ENCODE measurements at places on chromosomes 4 and X. TPM values are rescaled to one million over a fixed set of nuclear protein-coding genes. Genes with fewer than 3 reads are reported as not detected.

AFF2 gene
- total RNA-seq, result 14.6 TPM

GRCh38 chr4:137532869-137533236 is 559 bp upstream of the PCDH18 start:
- no peak overlapping the region for H3K4me3 ChIP-seq
- no peaks in the 10 kb centered on the region for H3K27me3 ChIP-seq
- no peak for DNase-seq
- H3K4me1 ChIP-seq, result peaks cover 13% of the 10 kb centered on the region
- peaks cover 25% of the 10 kb centered on the region for H3K36me3 ChIP-seq

- no peaks in the 10 kb centered on the region for H3K4me1 ChIP-seq
- peak; percentile 12 for DNase-seq
- peaks cover 18% of the 10 kb centered on the region for H3K27me3 ChIP-seq
- no peak overlapping the region for H3K4me3 ChIP-seq
Measured at GRCh38 chr4:7196736-7197135, 4.4 kb downstream of the SORCS2 start.

DNA sequence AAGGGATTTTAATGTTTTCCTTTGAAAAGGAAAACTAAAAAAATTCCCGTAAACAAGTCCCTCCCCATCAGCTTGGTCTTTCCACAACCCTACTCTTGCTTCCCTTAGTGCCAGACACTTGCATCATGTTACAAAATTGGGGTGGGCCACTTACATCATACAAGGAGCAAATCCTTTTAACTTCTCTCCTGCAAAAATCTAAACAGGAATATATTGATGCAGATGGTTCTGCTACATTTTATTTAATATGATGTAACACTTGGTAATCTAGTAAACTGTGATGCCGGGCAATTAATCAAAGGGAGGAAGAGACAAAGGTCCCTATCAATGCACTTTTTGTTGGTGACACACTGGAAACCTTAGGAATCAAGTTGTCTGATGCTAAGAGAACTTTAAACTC is 125.3 kb downstream of the UBE2K start:
- H3K4me1 ChIP-seq, result no peaks in the 10 kb centered on the region
- no peak overlapping the region for H3K4me3 ChIP-seq
- H3K27me3 ChIP-seq, result no peaks in the 10 kb centered on the region
- H3K36me3 ChIP-seq, result peaks cover 28% of the 10 kb centered on the region
- no peak overlapping the region for H3K27ac ChIP-seq
- no peak for DNase-seq

GRCh38 chr4:121462660-121463261 is 81.9 kb upstream of the QRFPR start:
- H3K4me1 ChIP-seq, result no peaks in the 10 kb centered on the region
- H3K27ac ChIP-seq, result no peak overlapping the region
- H3K36me3 ChIP-seq, result peaks cover 3% of the 10 kb centered on the region
- no peak overlapping the region for H3K4me3 ChIP-seq
- no peaks in the 10 kb centered on the region for H3K27me3 ChIP-seq

GRCh38 chrX:115713460-115713859 is 152.5 kb downstream of the PLS3 start:
- no peak overlapping the region for H3K4me3 ChIP-seq
- H3K27me3 ChIP-seq, result no peaks in the 10 kb centered on the region

FGFRL1 gene
- total RNA-seq, result 26.1 TPM

DNA sequence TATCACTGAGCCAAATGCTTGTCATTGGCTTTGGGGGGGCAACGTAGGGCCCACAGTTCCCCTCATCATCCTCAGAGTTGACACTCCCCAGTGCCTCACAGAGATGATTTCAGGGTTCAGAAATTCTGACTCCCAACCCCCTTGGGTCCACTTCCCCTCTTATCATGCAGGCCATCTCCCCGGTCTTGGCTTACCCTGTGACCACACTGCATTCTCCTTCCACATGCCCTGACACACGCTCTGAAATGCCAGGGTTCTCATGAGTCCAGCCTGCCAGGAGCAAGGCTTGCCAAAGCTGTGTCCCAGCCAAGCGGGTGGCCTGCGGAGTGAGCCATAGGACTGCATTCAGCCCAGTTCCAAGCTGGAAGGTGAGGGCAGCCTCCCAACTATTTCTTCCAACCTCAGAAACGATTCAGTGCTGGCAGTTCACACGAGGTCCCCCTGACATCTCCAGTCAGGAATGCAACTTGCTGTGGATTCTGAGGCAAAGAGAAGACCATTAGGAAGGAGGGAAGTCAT is 101.2 kb downstream of the SMIM20 start:
- no peak overlapping the region for H3K4me3 ChIP-seq
- no peaks in the 10 kb centered on the region for H3K36me3 ChIP-seq
- H3K27ac ChIP-seq, result no peak overlapping the region
- H3K4me1 ChIP-seq, result peaks cover 9% of the 10 kb centered on the region

AKAP17A gene
- total RNA-seq, result 39.7 TPM

DNA sequence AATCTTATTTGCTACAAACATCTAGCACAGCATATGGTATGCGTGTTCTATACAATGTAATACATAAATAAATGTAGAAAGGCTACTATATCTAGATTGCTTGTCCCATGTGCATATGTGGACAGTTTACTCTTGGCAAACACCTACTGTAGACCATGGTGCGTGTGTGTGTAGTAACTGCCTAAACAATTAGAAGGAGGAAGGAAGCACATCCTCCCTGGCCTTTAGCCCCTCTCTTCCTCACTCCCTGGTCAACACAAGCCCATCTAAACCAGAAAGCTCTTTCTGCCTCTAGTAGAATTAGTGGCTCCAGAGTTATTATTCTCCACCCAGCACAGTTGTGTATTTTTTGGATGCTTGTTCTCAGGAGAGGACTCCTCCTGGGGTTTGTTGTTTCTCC is 73.9 kb downstream of the KDR start:
- no peak overlapping the region for H3K4me3 ChIP-seq
- no peaks in the 10 kb centered on the region for H3K36me3 ChIP-seq
- no peaks in the 10 kb centered on the region for H3K27me3 ChIP-seq
- H3K4me1 ChIP-seq, result no peaks in the 10 kb centered on the region

DNA sequence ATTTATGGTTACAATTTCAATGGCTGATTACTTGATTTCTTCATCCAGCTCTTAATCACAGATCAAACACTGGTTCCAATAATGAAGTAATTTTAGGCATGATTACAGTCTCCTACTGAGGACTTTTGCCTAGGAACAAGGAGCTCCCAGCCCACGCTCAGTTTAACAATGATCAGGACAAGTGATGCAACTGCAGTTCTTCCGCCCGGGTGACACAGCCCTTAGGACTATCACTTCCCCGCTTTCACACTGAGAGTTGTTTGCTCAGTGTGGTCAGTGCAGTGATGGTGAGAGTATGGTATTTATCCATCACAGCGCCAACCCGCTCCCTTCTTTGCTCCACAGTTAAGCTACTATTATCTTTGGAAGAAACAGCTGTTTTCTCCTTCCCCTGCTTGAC is 203.2 kb upstream of the MBNL3 start:
- H3K36me3 ChIP-seq, result no peaks in the 10 kb centered on the region
- peaks cover 5% of the 10 kb centered on the region for H3K27me3 ChIP-seq
- peaks cover 2% of the 10 kb centered on the region for H3K4me1 ChIP-seq
- no peak for DNase-seq
- no peak overlapping the region for H3K4me3 ChIP-seq

DNA sequence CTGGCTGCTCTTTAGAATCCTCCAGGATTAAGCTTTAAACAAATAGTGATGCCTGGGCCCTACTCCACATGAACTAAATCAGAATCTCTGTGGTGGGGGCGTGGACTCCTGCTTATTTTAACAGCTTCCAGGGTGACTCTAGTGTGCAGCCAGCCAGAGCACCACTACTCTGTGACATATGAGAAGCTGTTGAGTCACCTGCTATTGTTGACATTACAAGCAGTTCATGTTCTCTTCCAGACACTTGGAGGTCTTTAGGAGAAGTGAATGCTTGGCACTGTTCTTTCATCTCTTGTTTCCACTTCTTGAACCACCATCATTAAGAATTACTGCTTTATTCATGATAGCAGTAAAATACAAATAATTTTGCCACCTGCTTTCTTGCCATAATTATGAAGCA is 426 bp upstream of the C4orf51 start:
- no peak overlapping the region for H3K4me3 ChIP-seq
- H3K27me3 ChIP-seq, result no peaks in the 10 kb centered on the region
- H3K4me1 ChIP-seq, result no peaks in the 10 kb centered on the region
- no peak for DNase-seq

- no peaks in the 10 kb centered on the region for H3K4me1 ChIP-seq
- H3K27me3 ChIP-seq, result no peaks in the 10 kb centered on the region
- H3K27ac ChIP-seq, result no peak overlapping the region
- H3K36me3 ChIP-seq, result peaks cover 2% of the 10 kb centered on the region
- no peak for DNase-seq
Measured at GRCh38 chr4:4368809-4369580, 17.9 kb upstream of the NSG1 start.
